ENCODE measurements at places on chromosomes 4 and X.
A peak's percentile ranks its signal among the peaks of the same experiment; 100 is the strongest.

DNA sequence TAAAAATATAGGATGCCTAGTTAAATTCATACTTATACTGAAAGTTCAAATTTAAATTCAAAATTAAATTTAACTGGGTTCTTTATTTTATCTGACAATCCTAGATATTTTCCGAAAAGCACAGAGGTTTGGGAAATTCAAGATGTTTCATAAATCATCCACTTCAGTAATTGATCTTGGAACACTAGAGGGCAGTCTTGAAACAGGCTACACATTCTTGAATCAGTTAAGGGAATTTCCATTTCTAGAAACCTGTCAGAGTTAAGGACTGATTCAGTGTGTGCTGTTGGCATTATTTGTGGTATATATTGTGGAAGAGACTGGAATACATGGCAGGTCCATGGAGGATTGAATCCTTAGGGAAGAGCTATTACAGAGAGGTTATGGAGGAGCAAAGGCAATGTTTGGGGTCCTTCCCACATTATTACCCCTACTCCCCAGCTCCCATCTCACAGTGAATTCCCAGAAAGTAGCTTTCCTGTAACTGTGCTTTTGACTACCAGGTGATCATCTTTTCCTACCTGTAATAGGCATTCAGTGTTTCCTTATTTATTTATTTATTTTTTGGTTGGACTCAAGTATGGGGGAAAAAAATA lies 92.9 kb downstream of the EGF start:
- no peaks in the 10 kb centered on the region for H3K4me1 ChIP-seq
- no peak overlapping the region for H3K27ac ChIP-seq
- H3K4me3 ChIP-seq, result no peak overlapping the region
- no peak for DNase-seq
- H3K27me3 ChIP-seq, result no peaks in the 10 kb centered on the region
- H3K36me3 ChIP-seq, result no peaks in the 10 kb centered on the region

DNA sequence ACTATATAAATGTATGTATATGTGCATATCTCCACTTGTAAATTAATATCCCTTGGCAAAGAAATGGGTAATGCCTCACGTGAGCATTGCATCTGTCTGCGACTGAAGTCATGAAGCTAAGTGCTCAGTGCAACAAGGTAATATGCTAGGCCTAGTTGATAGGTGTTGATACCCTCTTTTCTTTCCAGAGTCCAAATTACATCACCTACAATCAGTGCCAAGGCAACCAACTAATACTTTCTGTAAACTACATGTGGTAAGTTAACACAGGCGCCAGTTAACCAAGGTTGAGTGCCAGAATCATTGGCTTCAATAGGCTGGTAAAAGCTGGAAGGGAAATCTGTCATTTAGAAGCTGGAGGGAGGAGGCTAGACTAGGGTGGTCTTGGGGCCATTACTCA lies 41.1 kb downstream of the GPM6B start:
- H3K27me3 ChIP-seq, result no peaks in the 10 kb centered on the region
- no peak overlapping the region for H3K4me3 ChIP-seq
- no peak for DNase-seq
- peaks cover 38% of the 10 kb centered on the region for H3K36me3 ChIP-seq
- H3K27ac ChIP-seq, result no peak overlapping the region

- peak overlapping the region; percentile 46 for H3K4me3 ChIP-seq
- no peaks in the 10 kb centered on the region for H3K27me3 ChIP-seq
- peaks cover 7% of the 10 kb centered on the region for H3K36me3 ChIP-seq
These were observed 46.3 kb downstream of the SH3KBP1 start for GRCh38 chrX:19840899-19841648.

DNA sequence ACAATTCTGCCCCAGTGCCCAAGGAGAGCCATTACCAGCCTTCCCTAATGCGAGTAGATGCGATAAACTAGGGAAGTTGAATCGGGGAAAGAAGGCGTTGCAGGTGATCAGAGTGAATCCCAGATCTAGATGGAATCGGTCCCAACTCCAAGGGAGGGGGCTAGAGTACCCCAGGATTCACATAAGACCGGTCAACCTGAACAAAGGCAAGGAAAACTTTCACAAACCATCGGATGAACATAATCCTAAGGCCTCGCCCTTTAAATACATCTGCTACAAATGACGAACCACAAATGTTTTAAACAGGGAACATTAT lies 11.2 kb upstream of the ZCCHC13 start:
- no peaks in the 10 kb centered on the region for H3K27me3 ChIP-seq
- peak overlapping the region; percentile 96 for H3K4me3 ChIP-seq
- H3K27ac ChIP-seq, result peak overlapping the region; percentile 94
- no peak for DNase-seq

GRCh38 chrX:93868289-93868965 lies 194.4 kb downstream of the FAM133A start:
- H3K4me3 ChIP-seq, result no peak overlapping the region
- H3K4me1 ChIP-seq, result no peaks in the 10 kb centered on the region
- DNase-seq, result no peak
- H3K27ac ChIP-seq, result no peak overlapping the region

Measured in naive thymus-derived CD8-positive, alpha-beta T cell (primary cell).